ENCODE measurements at places on chromosomes 1 and 21.

- DNase-seq, result peak; percentile 53
Measured at GRCh38 chr1:203117611-203118575, 9.6 kb upstream of the ADORA1 start.

- DNase-seq, result no peak
Measured at GRCh38 chr21:32207406-32207716, 71.5 kb downstream of the MIS18A start.

DNA sequence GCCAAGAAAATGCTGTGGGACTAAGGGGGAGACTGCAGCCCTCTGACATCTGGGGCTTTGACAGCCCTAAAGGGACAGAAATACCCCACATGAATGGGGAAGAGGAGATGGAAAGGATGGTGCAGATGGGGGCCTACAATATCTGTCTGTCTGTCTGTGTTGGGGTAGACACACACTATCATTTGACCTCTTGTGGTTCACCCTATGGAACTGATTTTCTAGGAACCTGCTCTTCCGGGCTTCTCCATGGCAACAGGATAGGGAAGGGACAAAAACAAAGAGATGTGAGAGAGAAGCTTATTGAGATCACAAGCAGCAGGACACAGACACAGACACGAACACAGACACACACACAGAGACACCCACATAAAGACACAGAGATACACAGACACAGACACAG, 17.1 kb downstream of the KIF21B start:
- no peak for DNase-seq

GRCh38 chr1:46112108-46112507, 20.3 kb downstream of the PIK3R3 start:
- no peak for DNase-seq

GRCh38 chr1:98059620-98060019, 138.8 kb upstream of the DPYD start:
- DNase-seq, result peak; percentile 48

DNA sequence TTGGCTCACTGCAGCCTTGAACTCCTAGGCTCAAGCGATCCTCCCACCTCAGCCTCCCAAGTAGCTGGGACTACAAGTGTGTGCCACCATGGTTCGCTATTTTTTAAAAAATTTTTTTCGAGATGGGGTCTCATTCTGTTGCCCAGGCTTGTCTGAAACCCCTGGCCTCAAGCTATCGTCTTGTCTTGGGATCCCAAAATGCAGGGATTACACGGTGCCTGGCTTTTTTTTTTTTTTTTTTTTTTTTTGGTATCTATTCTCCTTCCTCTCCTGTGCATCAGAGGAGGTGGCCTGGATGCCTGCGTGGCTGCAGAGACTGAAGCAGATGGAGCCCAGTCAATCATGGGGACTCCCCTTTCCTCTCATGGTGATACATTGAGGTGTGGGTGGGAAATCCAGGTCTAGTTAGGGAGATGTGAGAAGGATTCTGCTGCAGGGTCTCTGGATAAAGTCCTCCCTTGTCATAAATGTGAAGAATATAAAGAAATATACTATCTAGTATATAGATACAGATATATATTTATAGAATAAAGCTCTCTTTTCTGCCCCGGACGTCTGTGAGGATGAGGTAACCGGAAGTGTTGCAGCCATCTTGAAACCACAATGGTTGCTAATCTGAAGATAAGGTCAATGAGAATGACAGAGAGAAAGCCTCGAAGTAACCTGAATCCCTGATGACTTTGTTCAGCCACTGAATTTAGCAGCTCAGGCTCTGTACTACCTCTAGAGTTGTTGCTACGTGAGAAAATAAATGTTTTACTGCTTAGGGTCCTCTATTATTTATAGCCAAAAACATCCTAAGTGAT, 19.5 kb upstream of the RGSL1 start:
- DNase-seq, result no peak

All from fibroblast of skin of abdomen (primary cell).